ENCODE measurements at places on chromosomes 3 and 15.

DNA sequence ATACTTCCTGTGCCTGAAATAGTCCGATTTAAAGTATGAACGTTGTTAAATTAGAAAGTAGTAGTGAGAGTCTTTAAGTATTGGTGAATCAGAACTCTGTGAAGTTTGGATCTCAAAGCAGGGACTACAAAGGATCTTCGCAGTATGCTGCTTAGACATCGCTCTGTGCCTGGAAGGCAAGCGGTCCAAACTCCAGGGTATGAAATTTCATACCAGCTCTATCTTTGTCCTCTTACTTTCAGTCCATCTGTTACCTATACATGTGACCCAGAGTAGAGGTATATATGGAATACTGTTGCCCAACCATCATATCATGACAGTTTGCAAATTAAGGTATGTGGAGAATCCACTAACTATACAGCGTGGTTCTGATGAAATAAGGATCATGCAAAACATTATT, 34.5 kb downstream of the VPS8 start:
- DNase-seq: no peak

DNA sequence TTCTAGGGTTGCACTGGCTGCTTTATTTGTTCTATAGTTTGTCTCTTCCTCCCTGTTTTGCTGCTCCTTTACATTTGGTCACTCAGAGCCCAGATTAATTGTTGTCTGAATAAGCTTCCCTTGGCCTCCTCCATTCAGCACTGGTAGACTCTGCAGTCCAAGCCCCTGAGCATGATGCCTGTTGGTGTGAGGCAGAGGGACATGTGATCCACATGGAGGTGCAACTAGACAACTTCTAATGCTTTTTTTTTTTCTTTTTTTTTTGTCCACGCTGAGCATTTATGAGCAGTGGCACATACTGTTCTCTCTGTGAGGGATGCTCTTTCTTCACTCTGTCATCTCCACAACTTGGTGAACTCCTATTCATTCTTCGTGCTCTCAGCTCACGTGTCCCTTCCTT, 167.3 kb upstream of the TBC1D5 start:
- no peak for DNase-seq

DNA sequence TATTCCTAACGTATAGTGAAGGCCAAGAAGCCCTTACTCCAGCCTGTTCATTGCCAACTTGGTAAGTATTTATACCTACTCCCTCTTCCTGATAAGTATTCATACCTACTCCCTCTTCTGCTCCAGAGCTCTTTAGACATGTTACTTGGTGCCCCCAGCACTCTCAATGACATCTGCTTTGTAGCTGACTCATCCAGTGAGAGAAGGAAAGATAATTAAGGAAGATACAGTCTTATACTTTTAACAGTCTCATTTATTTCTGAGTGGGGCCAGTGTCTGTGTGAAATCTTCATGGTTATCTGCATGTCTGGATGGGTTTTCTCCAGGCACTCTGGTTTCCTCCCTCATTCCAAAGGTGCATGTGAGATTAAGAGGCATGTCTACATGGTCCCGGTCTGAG, 698.7 kb downstream of the FHIT start:
- DNase-seq: no peak

- DNase-seq: no peak
Measured at GRCh38 chr15:75822685-75823278, 20.5 kb upstream of the UBE2Q2 start.

Measured in Panc1 (cell line).